ENCODE measurements at places on chromosomes 11 and 22.

DNA sequence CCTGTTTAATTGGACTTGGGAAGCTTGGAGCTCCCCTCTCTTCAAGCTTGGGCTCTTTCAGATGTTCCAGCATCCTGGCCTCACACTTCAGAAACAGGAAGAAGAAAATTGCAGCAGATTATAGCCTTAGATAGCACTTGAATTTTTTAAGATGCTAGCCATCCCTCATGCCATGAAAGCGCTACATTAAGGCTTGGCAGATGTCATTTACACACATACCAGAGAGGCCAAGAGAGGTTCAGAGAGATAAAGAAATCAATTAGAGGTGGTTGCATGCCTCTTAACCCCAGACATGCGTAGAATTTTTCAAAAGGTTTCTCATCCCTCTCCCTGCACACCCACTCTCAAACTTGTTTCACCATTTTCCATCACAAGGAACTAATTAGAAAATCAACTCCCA lies 31.9 kb upstream of the DBX1 start:
- no peak for DNase-seq

- no peak for DNase-seq
These were observed 61.2 kb upstream of the MYOD1 start for GRCh38 chr11:17658211-17658610.

GRCh38 chr11:80054582-80055165 lies 613.8 kb upstream of the TENM4 start:
- no peak for DNase-seq

DNA sequence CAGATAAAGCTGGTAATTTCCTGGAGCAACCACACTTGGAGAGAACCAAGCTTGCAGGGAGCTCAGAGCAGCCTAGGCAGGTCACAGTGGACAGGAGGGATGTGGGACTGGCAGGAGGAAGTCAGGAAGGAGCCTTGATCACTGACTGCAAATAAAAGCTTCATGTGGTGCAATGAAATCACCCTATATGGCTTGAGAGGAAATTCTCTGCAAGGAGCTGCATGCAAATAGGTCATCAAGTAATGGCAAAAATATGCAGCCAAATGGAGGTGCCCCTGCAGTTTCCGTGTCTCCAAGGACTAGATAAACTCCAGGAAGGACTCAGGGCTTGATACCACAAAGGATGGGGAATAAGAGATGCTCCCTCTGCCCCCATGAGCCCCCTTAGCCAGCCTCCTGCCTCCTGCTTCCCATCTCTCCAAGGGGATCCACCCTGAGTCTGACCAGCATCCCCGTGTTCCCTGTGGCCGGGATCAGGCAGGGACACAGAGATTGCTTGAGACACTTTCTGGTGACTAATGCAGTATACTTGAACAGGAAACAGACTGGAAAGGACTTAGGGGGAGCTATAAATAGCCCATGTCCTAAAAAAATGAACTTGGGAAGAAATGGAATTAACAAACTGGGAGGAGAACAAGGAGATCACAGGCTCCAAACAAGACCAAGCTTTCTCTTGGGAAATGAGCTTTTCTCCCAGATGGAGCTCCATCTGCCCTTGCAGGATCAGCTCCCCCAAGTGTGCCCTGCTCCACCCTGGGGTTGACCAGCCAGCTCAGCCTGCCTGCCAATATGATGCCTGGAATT lies 23.9 kb upstream of the MICAL2 start:
- DNase-seq = no peak

Data from stimulated activated CD4-positive, alpha-beta T cell treated with anti-CD3 and anti-CD28 coated beads, Interleukin-1b, Interleukin-23, amount 100 ng/mL, for 1 hour (primary cell).